ENCODE measurements at places on chromosomes 7 and 10.
A peak's percentile ranks its signal among the peaks of the same experiment; 100 is the strongest.

- peak; percentile 96 for DNase-seq
Measured at GRCh38 chr10:47406870-47407691, 23.0 kb upstream of the ZNF488 start.

DNA sequence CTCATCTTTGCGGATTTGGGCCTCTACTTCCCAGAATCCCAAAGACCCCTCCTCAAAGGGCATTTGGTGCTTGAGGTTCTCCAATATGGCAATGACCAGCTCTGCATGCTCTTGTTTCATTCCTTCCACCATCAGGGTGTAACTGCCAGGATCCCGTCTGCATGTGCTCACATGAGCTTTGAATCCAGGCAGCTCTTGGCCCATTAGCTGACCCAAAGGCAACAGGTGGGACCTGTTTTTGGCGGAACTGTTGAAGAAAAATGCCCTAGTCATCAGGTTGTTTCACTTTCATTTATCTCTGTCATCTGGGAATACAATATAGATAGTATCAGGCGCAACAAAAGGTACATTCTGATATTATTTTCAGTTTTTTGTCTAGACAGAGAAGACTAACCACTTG is 159.1 kb upstream of the TCF7L2 start:
- no peak for DNase-seq

DNA sequence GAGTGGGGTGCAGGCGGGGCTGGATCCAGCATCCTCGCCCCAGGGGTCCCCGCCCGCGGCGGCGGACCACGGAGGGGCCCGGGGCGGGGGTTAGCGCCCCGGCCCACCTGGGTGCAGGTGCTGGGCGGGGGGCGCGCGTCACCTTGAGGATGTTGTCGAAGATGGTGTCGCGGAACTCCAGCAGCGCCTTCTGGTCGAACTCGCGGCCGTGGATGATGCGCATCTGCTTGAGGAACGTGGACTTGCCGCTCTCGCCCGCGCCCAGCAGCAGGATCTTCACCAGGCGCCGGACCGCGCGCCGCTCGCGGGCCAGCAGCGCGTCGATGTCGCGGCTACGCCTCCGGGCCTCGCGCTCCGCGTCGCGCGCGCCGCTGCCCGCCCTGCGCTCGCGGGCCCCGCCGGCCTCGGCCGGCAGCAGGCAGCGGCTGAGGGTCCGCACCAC is 376 bp downstream of the GNA12 start:
- DNase-seq: no peak

- DNase-seq: no peak
Measured at GRCh38 chr7:89001306-89001705, 205.8 kb upstream of the TEX47 start.

DNA sequence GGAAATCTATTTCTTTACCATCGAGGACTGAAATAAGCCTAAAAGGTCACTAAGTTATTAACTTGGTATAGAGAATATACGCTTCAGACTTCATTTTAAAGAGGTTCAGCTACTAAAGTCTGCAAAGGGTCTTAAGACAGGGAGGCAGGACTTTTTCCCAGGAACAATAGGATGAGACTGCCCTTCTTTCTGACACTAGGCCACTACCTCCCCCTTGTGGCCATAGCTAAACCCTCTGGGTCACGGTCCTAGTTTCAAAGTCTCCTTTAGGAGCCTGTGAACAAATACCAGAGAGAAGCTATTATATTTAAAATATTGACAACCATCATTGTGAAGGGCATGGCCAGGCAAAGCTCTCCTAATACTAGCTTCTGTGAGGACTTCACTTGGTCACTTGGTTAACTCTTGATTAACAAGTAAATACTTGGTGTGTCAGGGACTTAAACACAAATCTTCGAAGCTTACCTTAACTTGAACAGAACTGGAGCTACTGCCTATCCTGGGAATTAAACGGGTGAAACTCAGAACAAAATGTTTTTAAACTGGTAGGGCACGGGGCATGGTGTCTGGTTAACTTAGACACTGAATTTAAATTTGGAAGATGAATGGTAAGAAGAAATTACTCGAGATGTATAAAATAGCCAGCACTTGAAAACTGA is 75.6 kb downstream of the CCDC6 start:
- DNase-seq: peak; percentile 65

GRCh38 chr7:99090771-99091542 is 53.0 kb downstream of the SMURF1 start:
- no peak for DNase-seq

DNA sequence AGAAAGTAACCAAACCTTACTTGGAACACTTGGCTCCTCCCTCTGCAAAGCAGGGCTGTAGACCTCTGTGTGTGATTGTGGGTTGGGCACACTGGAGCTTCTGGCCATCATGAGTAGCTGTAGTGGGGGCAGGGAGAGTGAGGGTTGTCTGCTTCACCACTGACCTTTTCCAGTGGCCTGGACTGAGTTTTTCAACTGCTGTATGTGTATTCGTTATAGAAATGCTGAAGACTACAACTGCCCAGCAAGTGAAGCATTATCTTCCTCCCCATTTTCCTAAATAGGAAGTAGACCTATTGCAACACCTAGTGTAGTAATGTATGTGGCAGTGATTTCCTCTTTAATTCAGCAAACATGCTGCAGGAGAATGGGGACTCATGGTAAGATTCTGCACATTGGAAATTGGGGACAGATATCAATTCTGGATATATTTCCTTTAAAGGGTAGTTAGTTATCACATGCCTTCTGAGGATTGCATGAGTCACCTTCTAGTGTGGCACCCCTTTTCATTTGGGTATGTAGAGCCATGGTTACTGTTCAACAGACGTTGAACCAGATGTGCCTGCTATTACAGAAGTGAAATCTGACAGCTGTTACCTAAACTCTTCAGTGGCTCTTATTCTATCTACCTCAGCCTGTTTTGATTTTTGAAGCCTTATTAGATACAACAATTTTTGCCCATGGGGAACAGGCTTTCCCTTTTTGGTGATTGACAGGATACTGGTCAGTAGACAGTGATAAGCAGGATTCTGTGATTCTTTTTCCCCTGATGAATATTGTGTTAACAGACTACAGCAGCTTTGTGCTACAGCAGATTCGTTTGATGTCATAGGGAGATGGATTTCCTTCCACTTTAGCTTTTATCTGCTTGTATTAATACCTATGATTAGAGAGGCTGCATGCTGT is 130.9 kb downstream of the SND1 start:
- DNase-seq: no peak

GRCh38 chr7:122183106-122183505 is 39.1 kb upstream of the AASS start:
- no peak for DNase-seq

- DNase-seq: no peak
Measured at GRCh38 chr7:16270844-16271243, 150.5 kb downstream of the CRPPA start.

DNA sequence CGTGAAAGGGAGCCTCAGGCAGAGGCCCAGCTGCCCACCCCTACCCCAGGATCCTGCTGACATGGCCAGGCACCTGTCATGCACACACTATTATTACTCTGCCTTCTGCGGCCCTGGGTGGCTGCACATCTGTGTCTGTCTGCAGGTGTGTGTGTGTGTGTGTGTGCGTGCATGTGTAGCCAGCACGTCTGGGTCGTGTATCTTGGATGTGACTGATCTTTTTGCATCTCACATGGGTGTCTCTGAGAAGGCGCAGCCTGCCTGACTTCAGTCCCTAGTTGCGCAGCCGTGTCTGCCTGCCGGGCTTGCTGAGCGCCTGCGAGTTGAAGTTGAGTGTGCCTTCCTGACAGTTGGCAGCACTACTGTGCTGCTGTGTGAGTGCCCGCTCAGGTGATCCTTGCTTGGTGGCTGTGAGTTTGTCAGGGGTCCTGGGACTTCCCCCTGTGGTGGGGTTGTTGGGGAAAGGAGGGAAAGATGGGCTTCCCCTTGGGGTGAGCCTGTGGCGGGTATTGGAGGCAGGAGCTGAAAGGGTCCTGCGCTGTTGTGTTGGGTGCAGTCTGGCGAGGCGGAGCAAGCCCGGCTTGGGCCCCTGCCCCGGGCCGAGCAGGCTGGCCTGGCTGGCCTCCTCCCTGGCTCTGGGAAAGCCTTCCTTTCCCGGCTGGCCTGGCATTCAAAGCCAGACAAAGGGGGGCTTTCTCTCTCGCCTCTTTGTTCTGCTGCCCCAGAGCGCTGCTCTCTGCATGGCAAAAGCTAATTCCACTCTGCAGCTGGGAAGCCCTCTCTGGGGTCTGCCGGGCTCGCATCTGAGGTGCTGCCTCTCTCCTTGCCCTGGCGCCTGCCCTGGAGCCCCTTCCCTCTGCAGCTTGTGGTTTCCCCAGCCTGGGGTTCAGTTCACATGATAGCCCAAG is 4.9 kb downstream of the TRIM8 start:
- DNase-seq: no peak

GRCh38 chr10:52637592-52637991 is 135.0 kb downstream of the MBL2 start:
- no peak for DNase-seq

DNA sequence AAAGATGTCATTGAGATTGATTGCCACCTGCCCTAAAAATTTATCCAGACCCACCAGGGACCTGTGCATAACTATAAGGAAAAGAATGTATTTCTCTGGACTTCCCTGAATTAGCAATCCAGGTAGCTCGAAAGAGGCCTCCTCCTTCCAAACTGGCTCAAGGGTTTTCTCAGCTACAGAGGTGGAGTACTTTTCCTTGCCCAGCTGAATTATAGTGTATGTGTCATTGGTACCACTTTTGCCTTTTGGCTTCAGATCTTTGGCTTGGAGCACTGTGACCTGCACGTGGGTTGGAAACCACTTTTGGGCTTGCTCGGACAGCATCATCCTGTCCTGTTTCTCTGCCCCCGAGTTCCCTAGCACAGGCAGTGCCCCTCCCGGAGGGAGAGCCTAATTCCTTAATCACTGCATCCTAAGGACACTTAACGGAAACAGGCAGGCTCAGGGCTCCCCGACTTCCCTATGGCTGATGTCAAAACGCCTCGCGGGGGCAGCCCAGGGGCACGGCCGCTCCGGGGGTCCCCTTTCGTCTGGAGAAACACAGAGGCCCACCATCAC is 825 bp downstream of the RAB11FIP2 start:
- DNase-seq: peak; percentile 61

- no peak for DNase-seq
Measured at GRCh38 chr7:133570321-133570720, 317.4 kb downstream of the EXOC4 start.

DNA sequence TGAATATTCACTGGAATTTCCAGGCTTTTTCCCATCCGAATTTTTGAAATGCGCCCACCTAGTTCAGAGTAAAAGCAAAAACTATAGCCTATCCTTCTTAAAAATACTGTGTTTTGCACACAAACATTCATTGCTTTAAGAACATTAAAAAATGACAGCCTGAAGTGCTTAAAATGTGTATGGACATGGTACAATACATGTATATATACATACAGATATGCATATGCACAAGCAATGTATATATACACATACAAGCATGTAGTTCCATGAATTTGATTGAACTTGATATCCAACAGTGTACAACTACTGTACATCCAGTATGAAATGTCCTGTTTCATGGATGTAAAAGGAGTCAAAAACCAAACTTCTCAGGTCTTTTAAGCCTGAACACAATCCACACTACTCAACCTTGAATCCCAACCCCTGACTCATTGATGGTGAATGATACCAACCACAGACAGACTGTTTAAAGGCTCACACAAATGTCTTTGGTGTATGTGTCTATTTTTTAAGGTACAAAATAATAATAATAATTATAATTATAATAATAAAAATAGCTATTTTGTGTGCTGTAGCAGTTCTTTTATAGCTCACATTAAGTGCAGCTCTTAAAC is 14.8 kb downstream of the INHBA start:
- DNase-seq: no peak

GRCh38 chr7:93948106-93948505 is 26.6 kb downstream of the GNG11 start:
- DNase-seq: no peak

DNA sequence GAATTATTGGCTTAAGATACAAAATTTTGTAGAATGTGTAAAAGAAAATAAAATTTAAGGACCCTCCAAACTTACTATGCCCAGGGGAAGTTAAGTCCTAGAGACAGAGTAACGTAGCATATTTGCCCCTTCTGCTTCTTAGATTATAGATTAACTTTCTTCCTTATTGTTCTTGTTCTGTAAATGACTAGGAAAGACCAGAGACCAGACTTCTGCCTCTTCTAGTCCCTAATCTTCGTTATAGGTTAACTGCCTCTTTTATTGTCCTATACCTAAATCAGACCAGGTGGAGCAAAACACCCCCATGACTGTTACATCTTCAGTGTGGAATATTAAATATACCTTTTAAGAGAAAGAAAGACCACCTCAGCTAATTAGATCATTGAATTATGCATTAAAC is 160.5 kb downstream of the PHTF2 start:
- DNase-seq: no peak

DNA sequence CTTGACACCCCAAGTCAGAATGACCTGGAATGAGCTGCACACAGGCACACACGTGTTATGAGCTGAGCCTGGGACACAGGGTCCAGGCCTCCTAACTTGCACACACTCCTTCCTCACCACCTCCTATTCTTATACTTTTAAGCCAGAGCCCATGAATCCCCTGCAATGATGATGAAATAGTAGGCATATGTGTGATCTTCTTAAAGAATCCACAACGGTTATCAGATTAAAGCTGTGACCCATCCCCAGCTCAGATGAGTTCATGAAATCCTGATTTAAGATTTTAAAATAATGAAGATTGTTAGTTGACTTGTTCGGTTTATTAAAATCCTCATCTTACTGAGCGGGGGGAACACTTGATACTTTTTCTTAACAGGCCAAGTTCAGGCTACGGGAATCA is 38.6 kb downstream of the PITRM1 start:
- no peak for DNase-seq

GRCh38 chr10:61076572-61077114 is 132.7 kb upstream of the RHOBTB1 start:
- DNase-seq: no peak

DNA sequence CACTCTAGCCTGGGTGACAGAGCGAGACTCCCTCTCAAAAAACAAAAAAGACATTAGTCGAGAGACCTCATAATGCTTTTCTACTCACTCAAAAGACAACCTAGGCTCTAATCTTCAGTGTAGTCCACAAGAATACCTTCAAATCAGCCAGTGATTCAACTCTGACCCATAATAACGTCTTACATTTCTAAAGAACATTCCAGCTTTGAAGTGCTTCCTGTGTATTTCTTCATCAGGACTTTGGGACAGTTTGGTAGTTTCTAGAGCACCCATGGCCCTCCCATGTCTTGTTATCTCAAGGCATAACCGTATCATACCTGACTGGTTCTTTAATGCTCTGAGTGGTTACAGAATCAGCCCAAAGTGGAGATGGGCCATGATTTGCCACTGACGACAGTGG is 221.3 kb downstream of the SKIDA1 start:
- DNase-seq: no peak

DNA sequence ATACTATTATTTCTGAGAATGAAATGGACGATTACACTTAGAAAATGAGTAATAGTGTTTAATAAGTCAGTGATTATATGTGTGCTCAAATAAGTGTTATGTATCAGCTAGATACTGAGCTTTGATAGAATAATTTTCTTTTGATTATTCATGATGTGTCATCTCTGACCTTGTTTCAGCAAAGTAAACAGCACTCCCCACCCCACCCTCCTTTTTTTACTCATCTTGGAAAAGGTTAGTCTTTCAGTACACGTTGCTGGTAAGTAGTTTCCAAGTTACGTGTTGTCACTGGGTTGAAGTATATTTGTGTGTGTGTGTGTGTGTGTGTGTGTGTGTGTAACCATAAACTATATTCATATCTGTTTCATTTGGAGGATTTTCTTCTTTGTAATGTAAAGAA is 84.1 kb downstream of the GNAI1 start:
- peak; percentile 75 for DNase-seq
